ENCODE measurements at places on chromosomes 7 and 10.

DNA sequence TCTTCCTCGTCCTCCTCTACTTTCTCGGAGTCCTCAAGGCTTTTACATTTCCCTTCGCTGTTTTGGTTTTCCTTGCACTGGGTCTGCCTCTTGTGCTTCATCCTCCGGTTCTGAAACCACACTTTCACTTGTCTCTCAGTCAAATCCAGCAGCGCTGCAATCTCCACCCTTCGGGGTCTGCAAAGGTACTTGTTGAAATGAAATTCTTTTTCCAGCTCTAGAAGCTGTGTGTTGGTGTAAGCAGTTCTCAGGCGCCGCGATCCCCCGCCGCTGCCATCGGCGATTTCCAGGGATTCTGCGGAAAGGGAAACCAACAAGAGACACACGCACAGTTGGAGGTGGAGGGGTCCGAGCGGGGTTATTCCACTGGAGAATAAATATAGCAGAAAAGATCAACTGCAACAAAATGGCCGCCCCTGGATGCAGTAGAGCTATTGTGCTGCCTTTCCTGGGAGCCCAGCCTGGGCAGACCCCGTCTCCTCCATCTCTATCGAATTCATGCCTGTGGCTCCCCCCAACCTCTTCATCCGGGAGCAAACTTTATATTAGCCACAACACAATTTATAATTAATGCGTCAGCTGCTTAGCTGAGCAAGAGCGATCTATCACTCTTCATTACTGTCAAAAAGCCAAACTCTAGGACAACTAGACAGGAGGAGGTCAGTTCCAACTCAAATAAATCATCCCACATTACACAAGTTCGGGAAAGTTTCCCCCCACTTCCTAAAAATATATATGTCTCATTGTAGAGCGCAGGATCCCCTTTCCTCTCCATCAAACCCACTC, 1.1 kb downstream of the HOXA2 start:
- H3K27me3 ChIP-seq = no peaks in the 10 kb centered on the region
- peak overlapping the region; percentile 10 for H3K27ac ChIP-seq
- no peak for DNase-seq
- H3K36me3 ChIP-seq = no peaks in the 10 kb centered on the region
- H3K4me3 ChIP-seq = no peak overlapping the region
- peaks cover 13% of the 10 kb centered on the region for H3K4me1 ChIP-seq

GRCh38 chr7:22601812-22602565, 102.0 kb upstream of the STEAP1B start:
- H3K36me3 ChIP-seq = no peaks in the 10 kb centered on the region
- no peaks in the 10 kb centered on the region for H3K27me3 ChIP-seq
- H3K4me1 ChIP-seq = no peaks in the 10 kb centered on the region
- peak overlapping the region; percentile 33 for H3K27ac ChIP-seq
- no peak overlapping the region for H3K4me3 ChIP-seq

DNA sequence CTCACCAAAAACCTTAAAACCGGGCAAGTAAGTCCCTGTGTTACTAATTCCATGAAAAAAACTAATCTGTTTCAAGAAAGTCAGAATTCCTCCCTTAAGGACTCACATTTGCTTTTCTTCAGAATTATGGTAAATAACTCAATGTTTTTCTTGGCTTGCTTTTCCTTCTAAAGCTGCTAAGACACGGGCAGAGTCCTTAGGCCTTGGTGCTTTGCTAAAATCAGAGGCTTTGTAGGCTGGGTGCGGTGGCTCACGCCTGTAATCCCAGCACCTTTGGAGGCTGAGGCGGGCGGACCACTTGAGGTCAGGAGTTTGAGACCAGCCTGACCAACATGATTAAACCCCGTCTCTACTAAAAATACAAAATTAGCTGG, 32.0 kb downstream of the GNA12 start:
- peak overlapping the region; percentile 78 for H3K27ac ChIP-seq
- no peak overlapping the region for H3K4me3 ChIP-seq
- H3K27me3 ChIP-seq = no peaks in the 10 kb centered on the region
- H3K36me3 ChIP-seq = no peaks in the 10 kb centered on the region
- H3K4me1 ChIP-seq = no peaks in the 10 kb centered on the region
- no peak for DNase-seq

GRCh38 chr10:77416311-77417135, 221.1 kb downstream of the KCNMA1 start:
- H3K4me1 ChIP-seq = peaks cover 11% of the 10 kb centered on the region
- H3K4me3 ChIP-seq = no peak overlapping the region
- DNase-seq = no peak
- peak overlapping the region; percentile 79 for H3K27ac ChIP-seq

GRCh38 chr10:94324609-94325233, 38.0 kb downstream of the NOC3L start:
- no peak for DNase-seq
- H3K36me3 ChIP-seq = no peaks in the 10 kb centered on the region
- H3K27ac ChIP-seq = no peak overlapping the region
- no peaks in the 10 kb centered on the region for H3K27me3 ChIP-seq

- no peak for DNase-seq
- no peaks in the 10 kb centered on the region for H3K27me3 ChIP-seq
- H3K27ac ChIP-seq = no peak overlapping the region
These were observed 8.6 kb downstream of the MARVELD1 start for GRCh38 chr10:97721871-97722780.

DNA sequence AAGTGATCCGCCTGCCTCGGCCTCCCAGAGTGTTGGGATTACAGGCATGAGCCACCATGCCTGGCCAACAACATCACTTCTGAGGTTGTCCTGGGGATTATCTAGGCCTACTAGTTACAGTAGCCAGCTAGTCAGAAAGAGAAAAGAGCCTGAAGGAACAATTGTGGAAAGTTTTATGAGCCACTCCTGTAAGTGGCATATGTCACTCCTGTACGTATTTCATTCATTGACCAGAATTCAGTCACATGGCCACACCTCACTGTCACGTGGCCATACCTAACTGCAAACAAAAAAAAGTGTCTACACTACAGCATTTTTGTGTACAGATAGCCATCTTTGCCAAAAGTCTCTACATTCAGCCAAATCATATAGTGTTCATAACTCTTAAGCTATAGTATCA, 85.7 kb downstream of the ANKIB1 start:
- H3K4me3 ChIP-seq = no peak overlapping the region
- H3K4me1 ChIP-seq = no peaks in the 10 kb centered on the region
- no peaks in the 10 kb centered on the region for H3K36me3 ChIP-seq
- no peak overlapping the region for H3K27ac ChIP-seq
- no peak for DNase-seq

- no peak overlapping the region for H3K27ac ChIP-seq
- H3K36me3 ChIP-seq = no peaks in the 10 kb centered on the region
- H3K4me1 ChIP-seq = no peaks in the 10 kb centered on the region
These were observed 585.1 kb downstream of the GATA3 start for GRCh38 chr10:8639486-8640185.

DNA sequence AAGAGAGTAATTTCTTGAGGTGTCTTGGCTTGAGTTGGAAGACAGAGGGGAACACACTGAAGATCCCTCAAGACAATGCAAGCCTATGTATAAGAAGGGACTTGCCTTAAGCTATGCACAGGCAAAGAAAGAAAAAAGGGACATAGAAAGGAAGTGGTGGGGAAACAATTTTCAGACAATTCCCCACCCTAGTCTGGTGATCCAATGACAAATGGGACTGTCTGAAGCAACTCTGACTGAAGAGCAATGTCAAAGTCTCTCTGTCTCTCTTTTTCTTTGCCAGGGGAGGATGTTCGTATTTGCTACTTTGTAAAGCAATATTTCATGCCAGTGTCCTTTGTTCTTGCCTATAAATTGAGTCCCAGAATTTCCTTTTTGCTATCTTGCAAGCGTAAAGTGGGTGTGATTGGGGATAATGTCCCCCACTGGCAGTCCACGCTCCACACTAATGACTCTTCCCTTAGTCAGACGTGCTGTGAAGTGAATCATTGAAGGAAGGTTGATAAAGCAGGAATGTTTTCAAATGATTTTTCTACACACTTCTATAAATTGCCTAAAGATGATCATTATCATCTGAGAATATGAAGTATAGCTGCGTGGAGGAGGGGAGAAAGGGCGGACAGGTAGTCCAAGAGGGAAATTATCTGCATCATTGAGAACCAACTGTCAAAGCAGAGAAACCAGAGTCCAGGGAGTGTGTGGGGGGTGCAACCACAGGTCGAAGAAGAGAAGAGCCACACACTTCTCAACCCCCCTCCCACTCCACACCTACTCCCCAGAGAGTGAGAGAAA, 243.8 kb upstream of the ETV1 start:
- no peaks in the 10 kb centered on the region for H3K4me1 ChIP-seq
- H3K27ac ChIP-seq = no peak overlapping the region
- no peak for DNase-seq
- no peak overlapping the region for H3K4me3 ChIP-seq
- no peaks in the 10 kb centered on the region for H3K27me3 ChIP-seq

DNA sequence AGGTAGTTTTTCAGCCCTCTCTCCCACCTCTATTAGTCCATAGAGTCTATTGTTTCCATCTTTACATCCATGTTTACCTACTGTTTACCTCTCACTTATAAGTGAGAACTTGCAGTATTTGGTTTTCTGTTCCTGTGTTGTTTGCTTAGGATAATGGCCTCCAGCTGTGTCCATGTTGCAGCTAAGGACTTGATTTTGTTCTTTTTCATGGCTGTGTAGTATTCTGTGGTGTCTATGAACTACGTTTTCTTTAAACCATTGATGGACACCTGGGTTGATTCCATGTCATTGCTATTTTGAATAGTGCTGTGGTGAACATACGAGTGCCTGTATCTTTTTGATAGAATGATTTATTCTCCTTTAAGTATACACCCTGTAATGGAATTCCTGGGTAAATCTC, 292.4 kb downstream of the PHF14 start:
- H3K4me1 ChIP-seq = no peaks in the 10 kb centered on the region
- no peak overlapping the region for H3K4me3 ChIP-seq
- no peak for DNase-seq
- no peaks in the 10 kb centered on the region for H3K27me3 ChIP-seq
- H3K36me3 ChIP-seq = no peaks in the 10 kb centered on the region
- no peak overlapping the region for H3K27ac ChIP-seq
